ENCODE measurements at places on chromosomes 7 and 10.

DNA sequence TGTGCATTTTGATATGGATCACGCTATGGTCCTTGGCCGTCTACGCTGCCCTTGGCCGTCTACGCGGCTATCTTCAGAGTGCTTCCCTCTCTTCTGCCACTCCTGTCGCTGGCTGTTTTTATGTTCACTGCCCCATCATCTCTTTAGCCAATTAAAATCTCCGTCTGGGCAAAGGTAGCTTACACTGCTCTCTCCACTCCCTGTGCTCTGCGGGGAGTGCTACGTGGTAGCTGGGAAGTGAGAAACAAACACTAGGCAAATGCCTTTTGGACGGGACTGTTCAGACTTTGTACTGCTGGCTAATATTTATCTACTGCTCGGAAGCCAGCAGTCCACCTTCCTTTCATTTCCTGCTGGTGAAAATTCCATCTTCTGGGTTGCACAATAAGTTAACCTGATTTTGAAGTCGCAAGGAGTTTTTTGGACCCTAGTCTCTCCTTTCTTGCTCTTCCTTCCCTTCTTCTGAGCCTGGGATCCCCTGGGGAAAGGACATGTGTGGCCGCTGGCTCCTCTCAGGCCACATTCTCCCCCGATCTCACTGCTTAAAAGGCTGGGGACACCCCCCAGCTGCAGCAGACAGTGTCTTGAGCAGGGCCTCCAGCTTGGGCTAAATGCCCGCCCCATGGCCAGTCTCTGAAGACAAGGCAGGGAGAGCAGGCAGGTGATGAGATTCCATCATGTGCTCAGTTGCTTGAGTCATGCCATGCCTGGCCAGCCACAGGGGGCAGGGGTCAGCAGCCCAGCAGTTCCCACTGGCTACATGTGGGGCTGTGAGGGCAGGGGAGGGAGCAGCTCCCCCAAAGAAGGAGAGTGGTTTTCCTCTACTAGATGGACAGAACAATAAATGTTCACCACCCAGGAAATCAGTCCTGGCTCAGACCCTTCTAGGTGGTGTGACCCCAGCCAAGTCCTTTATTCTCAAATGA lies 25.5 kb upstream of the RBM33 start:
- DNase-seq = peak; percentile 79

- DNase-seq = no peak
These were observed 42.2 kb downstream of the XPNPEP1 start for GRCh38 chr10:109880886-109881768.

- DNase-seq = no peak
These were observed 134.9 kb downstream of the ZNF22 start for GRCh38 chr10:45135443-45136198.

DNA sequence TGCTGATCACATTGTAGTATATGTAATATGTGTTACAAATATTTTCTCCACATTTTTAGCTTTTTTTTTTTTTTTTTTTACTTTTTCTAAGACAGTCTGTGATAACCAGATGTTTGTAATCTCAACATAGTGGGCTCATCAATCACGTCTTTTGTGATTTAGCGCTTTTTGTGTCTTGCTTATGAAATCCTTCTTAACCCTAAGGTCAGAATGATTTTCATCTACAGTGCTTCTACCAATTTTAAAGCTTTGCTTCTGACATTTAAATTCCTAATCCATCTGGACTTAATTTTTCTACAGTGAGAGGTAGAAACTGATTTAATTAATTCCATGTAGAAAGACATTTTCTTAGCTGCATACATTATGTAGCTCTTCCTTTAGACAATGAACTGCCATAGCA lies 626.4 kb downstream of the TNS3 start:
- no peak for DNase-seq

DNA sequence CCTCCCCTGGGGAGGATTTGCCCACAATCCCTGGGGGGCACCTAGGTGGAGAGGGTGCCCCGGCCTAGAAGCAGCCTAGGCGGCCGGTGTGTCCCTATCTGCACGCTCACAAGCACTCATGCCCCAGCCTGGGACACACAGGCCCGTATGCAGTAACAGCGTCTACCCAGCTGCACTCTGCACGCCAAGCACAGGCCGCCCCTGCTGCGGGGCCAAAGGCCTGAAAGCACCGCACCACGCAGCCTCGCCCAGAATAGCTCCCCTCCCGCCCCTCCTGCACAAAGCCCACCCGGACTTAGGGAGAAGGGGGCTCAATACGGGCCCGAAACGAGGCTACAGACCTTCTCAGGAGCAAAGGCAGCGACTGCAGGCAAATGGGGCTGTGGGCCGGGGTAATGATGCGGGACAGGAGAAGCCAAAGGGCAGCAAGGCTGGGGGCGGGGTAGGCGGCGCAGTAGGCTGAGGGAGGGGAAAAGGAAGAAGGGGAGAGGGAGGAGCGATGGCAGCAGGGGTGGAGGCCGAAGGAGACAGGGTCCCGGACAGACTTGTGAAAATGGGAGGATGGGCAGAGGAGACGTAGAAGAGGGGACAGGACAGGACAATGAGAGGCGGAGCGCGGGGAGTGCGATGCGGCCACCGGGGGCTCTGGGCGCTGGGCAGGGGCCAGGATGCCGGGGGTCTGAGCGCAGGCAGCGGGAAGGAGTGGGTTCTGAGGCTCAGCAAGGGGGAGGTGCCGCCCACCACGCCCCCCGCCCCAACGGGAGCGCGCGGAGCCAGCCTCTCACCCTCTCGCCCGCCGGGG lies 544 bp downstream of the GPRIN2 start:
- DNase-seq = no peak

DNA sequence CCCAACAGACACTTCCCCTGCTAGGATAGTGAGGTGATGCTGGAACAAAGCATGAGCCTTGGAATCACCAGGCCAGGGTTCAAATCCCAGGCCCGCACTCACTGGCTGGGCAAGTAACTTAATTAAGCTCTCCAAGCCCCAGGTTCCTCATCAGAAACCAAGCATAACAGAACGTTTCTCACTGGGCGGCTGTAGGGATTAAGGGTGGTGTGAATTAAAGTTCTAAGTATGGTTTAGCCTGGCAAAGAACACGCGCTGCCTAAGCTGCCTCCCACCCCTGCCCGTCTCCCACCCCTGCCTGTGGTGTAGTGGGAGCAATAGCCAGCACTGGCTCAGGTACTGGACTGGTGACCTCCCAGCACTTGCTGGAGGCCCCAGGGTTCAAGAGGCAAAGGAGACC lies 5.6 kb downstream of the SLC4A2 start:
- DNase-seq = no peak

DNA sequence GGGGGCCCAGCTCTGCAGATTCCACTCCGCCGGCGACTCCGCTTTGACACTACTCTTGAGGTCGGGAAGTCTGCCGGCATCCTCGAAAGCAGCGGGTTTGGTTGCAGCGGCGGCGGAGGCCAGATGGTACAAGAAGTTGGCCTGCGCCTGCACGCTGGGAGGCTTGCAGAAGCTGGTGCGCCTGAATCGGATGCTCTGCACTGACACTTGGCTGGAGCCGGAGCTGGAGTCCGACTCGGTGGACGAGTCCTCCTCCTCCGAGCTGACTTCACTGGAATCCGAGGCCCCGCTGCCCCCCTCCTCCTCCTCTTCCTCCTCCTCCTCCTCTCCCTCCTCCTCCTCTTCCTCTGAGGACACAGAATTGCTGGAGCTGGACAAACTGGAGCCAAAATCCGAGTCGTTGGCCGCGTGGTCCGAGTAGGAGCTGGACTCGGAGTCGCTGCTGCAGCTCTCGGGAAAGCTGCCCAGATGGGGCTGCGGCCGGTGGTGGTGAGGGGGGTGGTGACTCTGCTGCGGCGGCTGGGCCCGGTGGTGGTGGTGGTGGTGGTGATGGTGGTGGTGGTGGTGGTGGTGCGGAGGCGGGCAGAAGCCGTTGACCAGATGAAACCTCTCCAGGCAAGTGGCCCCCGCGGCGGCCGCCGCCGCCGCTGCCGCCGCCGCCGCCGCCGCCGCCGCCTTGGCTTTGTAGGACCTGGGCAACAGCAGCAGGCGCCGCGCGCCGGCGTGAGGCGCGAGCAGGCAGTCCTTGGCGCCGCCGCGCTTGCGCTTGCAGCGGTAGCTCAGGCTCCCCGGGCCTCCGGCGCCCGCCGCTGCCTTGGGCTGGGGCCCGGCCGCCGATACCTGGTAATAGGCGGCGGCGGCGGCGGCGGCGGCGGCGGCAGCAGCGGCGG lies 9.0 kb downstream of the SKIDA1 start:
- peak; percentile 77 for DNase-seq

DNA sequence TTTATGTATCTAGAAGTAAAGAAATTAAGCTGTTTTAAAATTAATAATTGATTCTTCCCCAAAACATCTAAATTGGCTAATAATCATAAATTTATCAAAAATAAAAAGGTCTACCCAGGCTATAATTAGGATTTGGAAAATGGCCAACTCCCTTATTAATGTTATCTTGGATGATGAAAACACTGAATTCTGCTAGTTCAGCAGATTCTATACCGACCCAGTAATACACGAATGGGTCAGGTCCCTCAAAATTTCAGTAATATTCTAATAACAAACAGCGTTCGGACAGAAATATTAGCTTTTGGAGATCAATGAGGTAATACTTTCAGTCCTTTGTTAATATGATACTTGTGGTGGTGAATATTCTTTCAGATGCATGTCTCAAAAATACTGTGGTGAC lies 360.7 kb upstream of the MGMT start:
- no peak for DNase-seq

GRCh38 chr10:103854265-103854685 lies 1.1 kb downstream of the SH3PXD2A start:
- no peak for DNase-seq

- no peak for DNase-seq
These were observed 193.2 kb downstream of the CYP26A1 start for GRCh38 chr10:93266858-93267257.

DNA sequence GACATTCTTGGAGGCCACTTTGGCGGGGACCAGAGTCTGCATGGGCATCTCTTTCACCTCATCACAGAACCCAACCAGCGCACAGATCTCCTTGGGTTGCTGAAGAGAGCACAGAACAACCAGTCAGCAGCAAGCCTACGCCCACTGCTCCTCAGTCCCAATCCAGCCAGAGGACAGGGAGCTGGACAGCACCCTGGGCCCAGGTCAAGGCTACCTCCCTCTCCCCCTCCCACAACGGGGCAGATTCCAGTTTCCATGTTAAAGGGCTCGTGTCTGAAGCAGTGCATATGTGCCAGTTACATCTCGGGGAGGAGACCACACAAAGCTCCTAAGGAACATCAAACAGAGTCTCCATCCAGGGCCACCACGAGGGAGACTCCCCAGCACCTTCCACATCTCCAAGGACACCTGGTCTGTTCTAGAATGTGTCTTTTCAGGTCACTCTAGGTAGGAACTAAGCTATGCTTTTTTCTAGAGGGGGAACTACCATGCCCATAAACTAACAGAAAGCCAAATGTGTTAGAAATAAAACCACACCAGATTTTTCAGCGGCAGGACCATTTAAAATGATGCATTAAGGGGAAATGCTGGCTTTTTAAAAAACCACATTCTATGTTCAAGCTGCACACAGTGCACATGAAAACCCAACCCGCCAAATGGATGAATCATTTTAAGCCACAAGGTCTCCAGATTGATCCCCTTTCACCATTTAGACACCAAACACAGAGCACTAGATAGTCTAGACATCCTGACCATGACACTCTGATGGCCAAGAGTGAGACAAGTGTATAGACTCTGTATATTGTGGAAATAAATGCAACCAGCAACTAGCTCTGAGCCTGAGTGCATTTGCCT lies 28.9 kb downstream of the PSAP start:
- DNase-seq = no peak

- DNase-seq = peak; percentile 6
These were observed 56.4 kb upstream of the MTPN start for GRCh38 chr7:136033413-136034031.

GRCh38 chr7:3243256-3243655 lies 57.8 kb upstream of the SDK1 start:
- DNase-seq = no peak

DNA sequence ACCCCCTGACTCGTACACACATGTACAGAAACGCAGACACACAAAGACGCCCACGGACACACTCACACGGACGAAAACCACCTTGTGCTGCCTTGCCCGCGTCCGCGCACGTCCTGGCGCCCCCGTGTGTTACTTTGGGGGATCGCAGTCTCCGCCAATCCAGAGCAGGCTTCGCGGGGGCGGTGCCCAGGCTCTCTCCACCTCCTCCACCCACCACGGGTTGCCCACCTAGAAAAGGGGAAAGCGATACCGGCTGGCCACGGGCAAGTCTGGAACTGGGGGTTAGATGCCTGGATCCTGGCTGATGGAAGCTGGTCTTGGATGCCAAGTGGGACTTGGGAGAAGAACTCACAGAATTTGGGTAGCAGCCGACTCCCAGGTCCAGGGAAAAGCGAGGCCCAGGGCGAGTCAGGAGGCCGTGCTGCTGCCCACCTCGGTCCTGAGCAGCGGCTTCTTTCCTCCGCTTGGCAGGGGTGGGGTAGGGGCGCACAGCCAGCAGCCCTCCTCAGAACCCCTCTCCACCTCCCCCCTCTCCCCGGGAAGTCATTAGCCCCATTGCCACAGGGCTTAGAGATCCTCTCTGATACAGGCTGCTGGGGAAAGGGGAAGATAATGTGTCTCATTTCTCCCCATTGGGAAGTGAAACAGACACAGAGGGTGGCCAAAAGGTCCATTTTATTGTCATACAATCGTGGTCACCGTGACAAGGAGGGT lies 4.6 kb upstream of the VGF start:
- DNase-seq = peak; percentile 66

DNA sequence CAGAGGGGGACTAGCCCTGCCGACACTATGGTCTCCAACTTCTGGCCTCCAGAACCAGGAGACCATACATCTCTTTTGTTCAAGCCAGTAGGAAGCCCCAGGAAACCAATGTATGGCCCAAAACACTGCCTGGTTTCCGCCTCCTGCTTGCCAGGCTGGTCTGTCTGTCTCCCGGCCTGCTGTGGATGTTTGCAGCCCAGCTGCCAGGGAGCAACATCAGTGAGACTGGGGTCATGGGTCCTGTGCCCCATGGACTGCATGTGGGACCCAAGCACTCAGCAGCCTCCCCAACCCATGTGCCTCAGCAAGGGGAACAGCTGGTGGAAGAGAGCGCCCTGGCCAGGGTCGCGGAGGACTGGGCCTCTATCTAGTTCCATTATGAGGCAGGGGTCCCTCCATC lies 33.4 kb upstream of the NUB1 start:
- DNase-seq = no peak

GRCh38 chr10:47027108-47027783 lies 116.0 kb downstream of the PTPN20 start:
- no peak for DNase-seq

GRCh38 chr7:38561166-38561565 lies 70.0 kb downstream of the AMPH start:
- DNase-seq = no peak

DNA sequence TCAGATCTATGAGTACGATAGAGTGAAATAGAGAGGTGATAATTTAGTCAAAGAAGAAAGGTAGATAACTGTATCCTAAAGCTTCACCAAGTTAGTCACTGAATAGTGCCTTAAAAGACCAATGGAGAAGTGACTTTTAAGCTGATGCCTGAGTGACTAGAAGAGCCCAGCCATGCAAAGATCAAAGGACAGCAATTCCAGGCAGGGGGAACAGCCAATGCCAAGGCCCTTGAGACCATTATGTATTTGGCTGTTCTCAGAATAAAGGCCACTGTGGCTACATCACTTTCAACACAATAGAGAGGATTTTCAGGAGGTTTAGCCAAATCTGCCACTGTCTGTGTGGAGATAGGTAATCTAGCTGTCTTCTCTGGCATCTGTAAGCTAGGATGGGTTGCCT lies 17.8 kb downstream of the HDAC9 start:
- no peak for DNase-seq

- DNase-seq = no peak
These were observed 55.9 kb downstream of the USP6NL start for GRCh38 chr10:11555556-11555955.

All from choroid plexus epithelial cell (primary cell).